ENCODE measurements at places on chromosomes 2 and 18. TPM values are rescaled to one million over a fixed set of nuclear protein-coding genes. Genes with fewer than 3 reads are reported as not detected.
A peak's percentile ranks its signal among the peaks of the same experiment; 100 is the strongest.

DNA sequence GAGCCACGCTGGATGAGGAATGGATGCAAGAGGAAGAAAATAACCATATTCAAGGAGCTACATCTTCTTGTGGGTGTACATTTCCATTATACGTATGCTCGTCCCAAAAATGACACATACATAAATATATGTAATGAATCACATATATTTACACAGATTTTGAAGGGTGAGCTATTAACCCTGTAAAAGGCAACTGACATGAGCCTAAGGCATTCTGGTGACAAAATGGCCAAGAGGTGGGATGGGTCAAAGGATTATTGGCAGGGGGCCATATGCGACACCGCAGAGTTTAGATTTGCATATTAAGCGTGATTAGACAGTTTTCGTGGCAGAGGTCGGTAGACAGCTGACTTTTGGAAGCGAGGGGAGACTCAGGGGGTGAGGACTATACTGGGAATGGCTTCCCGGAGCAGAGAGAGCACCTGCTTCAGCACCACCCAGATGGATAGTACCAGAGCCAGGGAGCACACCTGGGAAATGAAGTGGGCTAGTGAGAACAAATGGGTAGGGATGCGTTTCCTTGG lies 431 bp upstream of the CNRIP1 start:
- H3K27me3 ChIP-seq: peaks cover 40% of the 10 kb centered on the region
- DNase-seq: peak; percentile 8
- H3K27ac ChIP-seq: peak overlapping the region; percentile 79
- peaks cover 11% of the 10 kb centered on the region for H3K36me3 ChIP-seq
- H3K4me1 ChIP-seq: peaks cover 24% of the 10 kb centered on the region

GRCh38 chr2:239793086-239793485 lies 232.1 kb downstream of the NDUFA10 start:
- H3K4me1 ChIP-seq: peaks cover 29% of the 10 kb centered on the region
- H3K4me3 ChIP-seq: no peak overlapping the region
- no peak overlapping the region for H3K27ac ChIP-seq
- H3K27me3 ChIP-seq: no peaks in the 10 kb centered on the region
- H3K36me3 ChIP-seq: no peaks in the 10 kb centered on the region
- no peak for DNase-seq

- H3K27ac ChIP-seq: no peak overlapping the region
- no peak overlapping the region for H3K4me3 ChIP-seq
- no peak for DNase-seq
- no peaks in the 10 kb centered on the region for H3K36me3 ChIP-seq
Observed at GRCh38 chr2:77155511-77155910, 366.7 kb downstream of the LRRTM4 start.

DNA sequence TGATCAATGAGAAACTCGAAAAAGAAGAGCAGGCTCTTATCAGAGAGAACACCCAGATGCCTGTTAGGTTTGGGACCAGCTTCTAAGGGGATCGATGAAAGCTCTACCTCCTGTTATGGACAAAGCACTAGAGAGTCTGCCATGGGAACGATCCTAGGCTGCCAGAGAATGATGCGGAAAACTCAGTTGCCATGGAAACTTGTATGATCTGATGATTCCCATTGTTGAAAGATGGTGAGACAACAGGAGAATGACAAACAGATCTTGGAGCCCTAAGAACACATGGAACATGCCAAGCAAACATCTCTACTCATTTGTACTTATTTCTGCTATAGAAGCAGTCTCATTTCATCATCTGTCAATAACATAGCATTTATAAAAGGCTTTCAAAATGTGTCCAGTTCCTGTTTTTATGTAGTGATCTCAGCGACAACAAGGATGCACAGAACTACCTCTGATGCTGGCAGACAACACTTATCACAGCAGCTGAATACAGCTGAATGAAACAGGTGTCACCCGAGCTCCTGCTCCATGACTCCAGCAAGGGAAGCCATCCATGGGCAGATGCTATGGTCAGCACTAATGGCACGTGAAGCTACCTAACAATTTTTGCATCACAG lies 59.6 kb downstream of the NCKAP5 start:
- H3K36me3 ChIP-seq: peaks cover 3% of the 10 kb centered on the region
- peak overlapping the region; percentile 60 for H3K27ac ChIP-seq

GRCh38 chr2:128308889-128309279 lies 9.8 kb downstream of the HS6ST1 start:
- peaks cover 29% of the 10 kb centered on the region for H3K4me1 ChIP-seq
- H3K27me3 ChIP-seq: no peaks in the 10 kb centered on the region
- no peak overlapping the region for H3K27ac ChIP-seq
- H3K4me3 ChIP-seq: no peak overlapping the region

DNA sequence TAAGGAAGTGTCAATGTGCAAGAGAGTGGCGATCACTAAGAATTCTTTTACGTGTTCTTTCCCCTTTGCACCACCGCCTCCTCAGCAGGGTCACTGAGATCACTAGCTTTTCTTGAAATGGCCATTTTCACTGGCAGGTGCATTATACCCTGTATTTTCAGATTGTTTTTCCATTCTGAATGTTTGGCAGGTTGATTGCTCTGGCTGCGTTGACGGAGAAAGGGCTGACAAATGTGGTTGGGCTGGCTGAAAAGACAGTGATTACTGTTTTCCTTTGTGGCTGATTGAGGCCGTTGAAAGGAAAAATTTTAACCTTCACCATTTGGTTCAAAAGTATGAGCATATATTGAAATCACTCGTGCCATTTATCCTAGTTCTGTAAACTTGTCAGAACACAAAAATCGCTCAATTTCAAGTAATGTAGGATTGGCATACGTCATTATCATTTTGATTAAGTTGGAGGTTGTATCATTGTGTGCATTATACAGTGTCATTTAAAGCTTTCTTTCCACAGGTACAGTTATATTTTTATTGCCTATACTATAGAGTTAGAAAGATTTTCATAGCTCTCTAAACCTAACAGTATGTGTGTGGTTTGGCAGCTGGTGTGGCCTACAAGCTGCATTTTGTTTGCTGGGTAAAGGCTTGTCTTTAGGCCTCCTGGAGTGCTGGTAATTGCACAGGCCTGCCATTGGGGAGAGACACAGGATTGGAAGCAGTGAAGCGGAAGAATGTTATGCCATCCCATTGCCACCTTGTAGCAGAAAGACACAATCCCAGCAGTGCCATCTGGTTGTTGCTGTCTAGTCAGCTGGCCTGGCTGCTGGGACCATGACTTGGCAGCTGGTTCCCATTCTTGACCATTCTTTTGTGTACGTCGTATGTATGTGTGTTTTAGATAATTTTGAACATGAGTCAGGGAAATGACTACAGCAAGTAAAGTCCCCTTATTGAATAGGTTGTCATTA lies 36.7 kb downstream of the DYNC1I2 start:
- no peak overlapping the region for H3K27ac ChIP-seq
- H3K36me3 ChIP-seq: no peaks in the 10 kb centered on the region
- H3K27me3 ChIP-seq: no peaks in the 10 kb centered on the region
- H3K4me3 ChIP-seq: no peak overlapping the region

GRCh38 chr2:59584958-59585357 lies 968.5 kb downstream of the BCL11A start:
- no peaks in the 10 kb centered on the region for H3K36me3 ChIP-seq

- DNase-seq: no peak
- H3K27me3 ChIP-seq: no peaks in the 10 kb centered on the region
- no peaks in the 10 kb centered on the region for H3K36me3 ChIP-seq
- H3K4me1 ChIP-seq: no peaks in the 10 kb centered on the region
- H3K4me3 ChIP-seq: no peak overlapping the region
Observed at GRCh38 chr2:199883474-199884212, 27.4 kb upstream of the C2orf69 start.

DNA sequence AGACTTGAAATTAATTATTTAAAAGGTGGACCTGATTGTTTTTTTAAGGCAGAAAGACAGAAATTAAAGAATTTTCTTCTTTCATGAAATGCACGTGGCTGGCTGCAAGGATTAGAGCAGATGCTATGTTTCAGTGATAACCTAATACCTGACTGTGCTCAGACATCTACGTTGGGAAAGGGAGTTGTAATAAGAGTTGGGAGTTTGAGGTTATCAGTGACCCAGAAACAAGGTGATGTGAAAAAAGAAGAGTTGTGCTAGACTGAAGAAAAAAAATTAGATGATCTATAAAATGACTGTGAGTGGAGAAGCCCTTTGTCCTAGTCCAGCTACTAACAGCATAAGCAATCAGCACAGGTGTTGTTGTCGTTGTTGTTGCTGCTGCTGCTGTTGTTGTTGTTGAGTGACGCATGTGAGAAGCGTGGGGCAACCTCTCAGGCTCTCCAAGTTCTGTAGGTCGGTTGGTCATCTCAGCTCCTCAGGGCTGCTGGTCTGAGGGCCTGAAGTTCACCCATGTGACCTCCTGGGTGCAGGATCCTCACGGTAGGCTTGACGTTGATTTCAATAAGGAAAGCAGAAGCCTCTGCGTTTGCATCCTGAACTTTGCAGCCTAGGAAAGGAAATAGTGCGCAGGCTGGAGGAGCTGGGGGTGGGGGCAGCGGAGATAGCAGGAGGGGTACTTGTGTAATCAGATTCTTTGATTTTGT lies 7.6 kb downstream of the POU3F3 start:
- H3K4me3 ChIP-seq: peak overlapping the region; percentile 86
- H3K36me3 ChIP-seq: peaks cover 19% of the 10 kb centered on the region
- H3K4me1 ChIP-seq: peaks cover 64% of the 10 kb centered on the region
- H3K27me3 ChIP-seq: peaks cover 95% of the 10 kb centered on the region
- peak overlapping the region; percentile 97 for H3K27ac ChIP-seq

GRCh38 chr2:134943540-134943939 lies 24.9 kb downstream of the CCNT2 start:
- H3K4me1 ChIP-seq: no peaks in the 10 kb centered on the region
- peaks cover 10% of the 10 kb centered on the region for H3K36me3 ChIP-seq
- H3K4me3 ChIP-seq: no peak overlapping the region
- DNase-seq: no peak
- no peaks in the 10 kb centered on the region for H3K27me3 ChIP-seq

DNA sequence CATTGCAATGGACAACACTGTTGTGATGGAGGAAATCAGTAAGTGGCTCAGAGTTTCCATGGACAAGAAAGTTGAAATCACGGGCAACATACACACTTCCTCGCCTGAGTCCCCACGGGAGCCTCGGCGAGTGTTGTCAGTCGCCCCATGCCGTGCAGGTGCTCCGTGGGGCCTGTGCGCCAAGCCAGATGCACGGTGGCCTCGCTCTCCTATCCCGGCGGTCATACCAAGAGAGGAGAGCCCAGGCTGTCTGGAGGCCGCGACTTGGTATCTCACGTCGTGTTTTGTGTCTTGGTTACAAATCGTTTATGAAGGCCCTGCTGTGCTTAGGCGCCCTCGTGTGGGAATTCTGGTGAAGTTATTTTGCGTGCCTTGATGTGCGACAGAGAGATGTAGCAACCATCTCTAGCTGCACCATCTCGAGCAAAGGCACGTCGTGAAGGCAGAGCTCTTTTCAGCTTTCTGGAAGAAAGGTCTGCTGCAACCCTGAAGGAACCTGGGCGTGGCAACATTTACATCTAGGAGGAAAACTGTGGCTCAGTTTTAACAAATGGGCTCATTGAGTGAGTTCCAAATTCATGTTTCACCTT lies 21.8 kb downstream of the ATG4B start:
- peak; percentile 56 for DNase-seq
- peak overlapping the region; percentile 5 for H3K4me3 ChIP-seq
- no peaks in the 10 kb centered on the region for H3K4me1 ChIP-seq
- no peaks in the 10 kb centered on the region for H3K27me3 ChIP-seq
- H3K36me3 ChIP-seq: no peaks in the 10 kb centered on the region
- H3K27ac ChIP-seq: no peak overlapping the region

- H3K36me3 ChIP-seq: peaks cover 15% of the 10 kb centered on the region
- no peak overlapping the region for H3K4me3 ChIP-seq
- H3K27ac ChIP-seq: no peak overlapping the region
- H3K27me3 ChIP-seq: no peaks in the 10 kb centered on the region
- no peaks in the 10 kb centered on the region for H3K4me1 ChIP-seq
Observed at GRCh38 chr2:186405842-186406241, 80.2 kb upstream of the ZC3H15 start.

DNA sequence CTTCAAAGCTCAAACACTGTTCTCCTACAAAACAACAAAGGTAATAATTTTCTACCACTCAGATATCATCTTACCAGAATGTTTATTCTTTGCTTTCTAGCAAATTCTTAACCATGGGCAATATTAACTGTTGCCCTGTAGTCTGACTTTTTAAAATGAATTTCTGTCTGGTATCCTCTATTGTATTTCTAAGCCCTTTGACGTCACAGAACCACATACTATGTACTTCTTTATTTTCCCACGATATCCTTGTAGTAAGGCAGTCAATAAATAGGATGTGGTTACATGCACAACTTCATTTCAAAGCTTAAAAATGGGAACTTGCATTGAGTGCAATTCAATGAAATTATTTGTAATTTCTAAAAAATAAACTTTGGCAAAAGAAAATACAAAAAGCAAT lies 58.7 kb downstream of the THADA start:
- H3K4me1 ChIP-seq: peaks cover 10% of the 10 kb centered on the region
- H3K4me3 ChIP-seq: no peak overlapping the region
- peaks cover 24% of the 10 kb centered on the region for H3K36me3 ChIP-seq
- DNase-seq: no peak

GRCh38 chr18:64398320-64398719 lies 249.4 kb upstream of the LINC00305 start:
- H3K27ac ChIP-seq: no peak overlapping the region
- H3K4me1 ChIP-seq: no peaks in the 10 kb centered on the region

DNA sequence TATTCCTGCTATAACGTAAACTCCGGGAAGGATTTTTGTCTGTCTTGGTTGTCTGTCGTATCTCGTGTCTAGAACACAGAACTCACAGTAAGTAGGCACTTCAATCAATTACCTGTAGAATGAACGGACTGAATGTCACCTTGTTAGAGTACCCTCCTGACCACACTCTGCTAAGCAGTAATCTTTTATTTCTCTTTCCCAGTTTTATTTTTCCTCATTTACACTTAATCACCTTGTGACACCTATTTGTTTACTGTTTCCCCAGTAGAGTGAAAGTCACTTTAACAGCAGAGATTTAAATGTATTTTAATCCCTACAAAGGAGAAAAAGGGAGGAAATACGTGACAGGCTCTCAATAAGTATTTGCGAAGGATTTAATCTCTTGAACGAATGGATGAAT lies 514 bp upstream of the EPB41L5 start:
- H3K4me3 ChIP-seq: peak overlapping the region; percentile 66
- no peaks in the 10 kb centered on the region for H3K27me3 ChIP-seq
- no peak overlapping the region for H3K27ac ChIP-seq

- DNase-seq: no peak
- peaks cover 13% of the 10 kb centered on the region for H3K4me1 ChIP-seq
- no peaks in the 10 kb centered on the region for H3K27me3 ChIP-seq
- peaks cover 11% of the 10 kb centered on the region for H3K36me3 ChIP-seq
- H3K27ac ChIP-seq: no peak overlapping the region
- H3K4me3 ChIP-seq: no peak overlapping the region
Observed at GRCh38 chr2:189836644-189837043, 52.4 kb downstream of the PMS1 start.

The FBLN7 gene
- 21.4 TPM for total RNA-seq

The ATP6V1C2 gene
- total RNA-seq: 0.14 TPM

The SERPINB12 gene
- not detected for total RNA-seq

The CPO gene
- total RNA-seq: 0.47 TPM

The CRYGD gene
- not detected for total RNA-seq

The HOXD3 gene
- total RNA-seq: 1.9 TPM

The RUFY4 gene
- total RNA-seq: not detected

The MDH1B gene
- 2.0 TPM for total RNA-seq

The ELOA2 gene
- not detected for total RNA-seq

The NPAS2 gene
- total RNA-seq: 2.6 TPM

The IL1RL2 gene
- not detected for total RNA-seq

The LIMS4 gene
- 0.75 TPM for total RNA-seq

The ENOSF1 gene
- 83.3 TPM for total RNA-seq
